ENCODE measurements at places on chromosomes 7 and 10.

DNA sequence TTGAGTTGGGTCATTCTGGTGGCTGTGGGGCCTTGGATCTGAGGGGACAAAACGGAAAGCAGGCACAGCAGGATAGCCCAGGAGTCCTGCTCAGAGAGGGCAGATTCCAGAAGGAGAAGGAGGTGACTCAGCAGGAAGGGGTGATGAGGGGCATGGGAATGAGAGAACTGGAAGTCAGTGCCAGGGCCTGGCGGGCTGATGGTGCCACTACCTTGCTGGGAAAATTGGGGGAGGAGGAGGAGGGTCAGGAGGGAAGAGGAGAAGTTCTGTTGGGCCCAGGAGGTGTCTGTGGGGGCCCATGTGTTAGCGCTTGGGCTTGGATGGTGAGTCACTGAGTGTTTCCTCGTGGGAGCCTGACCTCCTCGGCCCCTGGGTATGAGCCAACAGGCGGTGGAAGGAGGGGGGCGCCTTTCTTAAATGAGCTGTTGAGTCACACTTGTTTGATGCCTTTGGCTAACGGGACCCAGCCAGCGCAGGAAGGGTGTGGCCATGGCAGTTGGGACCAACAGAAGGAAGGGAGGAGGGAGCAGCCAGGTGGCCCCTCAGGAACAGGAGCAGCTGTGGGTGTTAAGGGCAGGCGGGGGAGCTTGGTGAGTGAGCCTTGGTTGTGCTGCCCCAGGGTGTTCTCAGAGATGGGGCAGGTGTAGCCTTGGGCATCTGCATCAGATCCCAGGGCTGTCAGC is 130.0 kb upstream of the BTBD16 start:
- DNase-seq: no peak

DNA sequence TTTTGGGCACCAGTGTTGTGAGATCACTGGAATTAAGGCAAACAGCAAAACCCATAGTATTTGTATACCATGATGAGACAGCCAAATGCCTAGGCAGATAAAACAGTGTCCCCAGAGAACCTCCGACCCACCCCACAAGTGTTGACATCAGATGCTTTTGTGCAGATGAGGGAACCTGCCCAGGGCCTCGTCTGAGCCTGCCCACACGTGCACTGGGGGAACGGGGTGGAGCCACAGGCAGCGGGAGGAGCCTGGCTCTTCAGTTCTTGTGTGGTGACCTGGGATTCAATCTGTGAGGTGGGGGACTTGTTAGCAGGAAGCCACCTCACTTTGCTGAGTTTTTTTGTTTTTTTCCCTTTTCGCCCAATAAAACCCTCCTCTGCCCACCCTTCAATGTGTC is 33.4 kb upstream of the OPTN start:
- DNase-seq: no peak

GRCh38 chr7:16984375-16984774 is 102.6 kb upstream of the AGR3 start:
- DNase-seq: no peak

GRCh38 chr7:80275192-80275605 is 140.6 kb downstream of the GNAI1 start:
- DNase-seq: no peak

DNA sequence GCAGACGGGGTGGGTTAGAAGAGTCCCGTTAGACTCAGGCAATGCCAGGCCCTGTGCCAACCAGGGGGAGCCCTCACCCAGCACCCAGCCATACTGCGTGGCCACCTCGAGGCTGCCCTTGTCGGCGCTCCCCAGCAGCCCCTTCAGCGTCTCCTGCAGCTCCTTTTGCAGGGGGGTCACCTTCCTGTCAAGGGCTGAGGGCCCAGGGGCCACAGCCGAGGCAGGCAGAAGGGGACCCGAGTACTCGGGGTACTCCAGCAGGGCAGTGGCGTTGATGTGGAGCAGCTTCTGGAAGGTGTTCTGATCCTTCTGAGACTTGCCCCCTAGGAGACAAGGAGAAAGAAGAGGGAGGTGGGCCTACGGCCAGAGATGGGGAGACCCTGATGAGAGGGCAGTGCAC is 9.7 kb downstream of the TBRG4 start:
- no peak for DNase-seq

DNA sequence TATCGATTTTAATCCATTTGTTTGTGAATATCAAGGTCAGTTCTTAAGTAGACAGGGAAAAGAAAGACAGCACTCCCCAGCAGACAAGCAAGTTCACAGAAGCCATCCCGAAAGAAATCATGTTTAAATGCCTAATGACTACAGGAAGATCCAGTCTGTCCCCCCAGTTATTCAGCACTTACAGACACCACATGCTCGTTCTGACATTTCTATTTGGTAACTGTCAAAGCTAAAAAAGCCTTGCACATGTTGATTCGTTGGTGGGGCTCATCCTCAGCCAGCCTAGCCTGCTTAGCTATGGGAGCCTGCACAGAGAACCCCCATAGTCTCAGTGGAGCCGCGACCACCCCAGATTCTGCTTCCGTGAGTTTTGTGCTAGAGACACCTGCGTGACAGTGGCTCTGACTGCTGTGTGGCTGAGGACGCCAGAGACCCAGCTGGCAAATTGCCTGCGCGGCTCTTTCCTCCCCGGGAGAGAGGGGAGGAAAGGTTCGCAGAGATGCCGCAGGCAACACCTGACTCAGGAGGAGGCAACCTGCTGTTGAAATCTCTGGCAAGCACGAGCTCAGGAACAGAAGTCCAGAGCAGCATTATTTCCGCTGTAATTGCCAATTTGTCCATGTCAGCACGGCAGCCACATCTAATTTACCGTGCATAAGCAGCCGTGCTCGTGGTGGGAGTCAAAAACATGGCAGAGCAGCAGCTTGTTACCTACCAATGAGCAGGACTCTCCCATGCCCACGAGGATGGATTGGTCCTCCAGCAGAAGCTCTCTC is 194.2 kb downstream of the GPAM start:
- no peak for DNase-seq

GRCh38 chr7:127713758-127714157 is 61.8 kb downstream of the SND1 start:
- no peak for DNase-seq

DNA sequence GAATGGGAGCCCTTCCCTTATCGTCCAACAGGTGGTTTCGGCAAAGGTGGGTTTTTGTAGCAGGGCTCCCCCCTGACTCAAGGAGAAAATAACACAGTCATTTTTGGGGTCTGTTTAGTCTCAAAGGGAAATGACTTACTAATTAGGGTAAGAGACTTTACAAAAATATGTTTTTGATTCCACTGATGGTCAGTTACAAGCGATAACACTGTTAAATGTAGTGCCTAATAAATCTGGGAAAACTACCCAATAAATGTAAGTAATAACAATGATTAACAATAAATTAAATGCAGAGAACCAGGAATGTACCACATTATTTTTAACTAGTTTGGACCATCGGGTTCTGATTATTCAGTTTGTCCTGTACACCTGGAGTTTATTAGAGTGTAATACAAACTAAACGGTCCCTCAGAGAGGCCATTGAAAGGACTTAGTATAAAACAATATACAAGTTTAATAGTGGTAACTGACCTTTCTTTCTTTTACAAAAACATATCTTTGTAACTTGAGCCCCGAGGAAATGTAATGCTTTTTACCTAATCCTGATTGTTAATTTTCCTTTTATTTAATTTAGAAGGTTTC is 216.2 kb upstream of the HABP2 start:
- DNase-seq: no peak

DNA sequence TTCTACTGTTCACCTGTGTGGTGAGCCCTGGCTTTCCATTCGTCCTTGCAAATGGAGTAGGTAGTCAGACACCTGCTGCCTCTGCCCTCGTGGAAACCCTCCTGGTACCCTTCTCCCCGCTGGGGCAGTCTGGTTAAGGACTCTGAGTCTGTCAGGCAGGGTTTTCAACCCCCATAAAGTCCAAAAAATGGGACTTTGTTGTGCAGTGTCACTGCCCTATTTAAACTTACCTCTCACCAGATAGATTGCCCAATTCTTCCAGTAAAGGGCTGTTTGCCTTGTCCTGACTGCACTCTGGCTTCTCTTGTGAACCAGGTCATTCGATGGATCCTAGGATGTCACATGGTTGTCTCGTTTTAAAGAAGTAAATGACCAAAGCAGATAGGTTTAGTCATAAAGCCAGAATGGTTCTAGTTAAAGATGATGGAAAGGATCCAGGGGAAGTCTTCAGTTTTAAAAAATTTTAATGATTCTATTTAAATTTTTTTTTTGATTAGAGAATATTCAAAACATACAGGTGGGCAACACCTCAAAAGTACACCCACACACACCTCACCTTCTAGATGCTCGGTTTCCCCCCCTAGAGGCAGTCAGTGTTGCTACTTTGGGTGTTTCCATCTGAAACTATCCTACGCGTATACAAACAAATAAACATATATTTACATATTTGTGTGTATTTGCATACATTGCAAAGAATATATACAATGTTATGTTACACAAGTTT is 22.0 kb downstream of the TMEM176B start:
- DNase-seq: no peak

GRCh38 chr7:42469341-42469740 is 232.3 kb upstream of the GLI3 start:
- no peak for DNase-seq

- DNase-seq: no peak
Observed at GRCh38 chr10:94282369-94282768, 80.4 kb downstream of the NOC3L start.

DNA sequence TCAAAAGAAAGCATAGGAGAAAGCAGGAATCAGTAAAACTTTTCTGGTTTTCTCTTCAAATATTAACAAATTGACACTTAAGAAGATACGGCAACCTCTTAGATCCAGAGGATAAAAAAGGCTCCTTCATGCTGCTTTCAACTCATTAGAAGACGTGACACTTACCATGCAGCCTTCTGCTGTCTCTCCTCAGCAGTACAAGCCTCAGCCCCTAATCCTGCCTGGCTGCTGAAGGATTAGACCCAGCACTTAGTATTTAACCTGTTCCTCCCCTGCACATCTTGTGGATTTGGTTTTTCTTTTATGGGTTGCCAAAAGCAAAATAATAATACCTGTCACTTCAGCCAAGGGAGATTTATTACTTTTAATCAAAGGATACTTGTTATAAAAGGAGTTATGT is 108.4 kb downstream of the LYZL1 start:
- DNase-seq: no peak
